ENCODE measurements at places on chromosomes 3 and 15. TPM values are rescaled to one million over a fixed set of nuclear protein-coding genes. Genes with fewer than 3 reads are reported as not detected.

- H3K4me1 ChIP-seq: peaks cover 75% of the 10 kb centered on the region
- H3K27ac ChIP-seq: peak overlapping the region; percentile 78
- no peaks in the 10 kb centered on the region for H3K27me3 ChIP-seq
- DNase-seq: no peak
- peaks cover 4% of the 10 kb centered on the region for H3K36me3 ChIP-seq
Measured at GRCh38 chr3:188185717-188186251, 31.8 kb downstream of the LPP start.

GRCh38 chr15:93166675-93167074 is 77.7 kb upstream of the RGMA start:
- H3K4me1 ChIP-seq: no peaks in the 10 kb centered on the region
- H3K27me3 ChIP-seq: no peaks in the 10 kb centered on the region
- no peaks in the 10 kb centered on the region for H3K36me3 ChIP-seq
- DNase-seq: no peak
- H3K27ac ChIP-seq: no peak overlapping the region

GRCh38 chr3:80213086-80213485 is 445.3 kb upstream of the ROBO1 start:
- DNase-seq: no peak
- H3K27me3 ChIP-seq: no peaks in the 10 kb centered on the region
- H3K36me3 ChIP-seq: no peaks in the 10 kb centered on the region
- no peak overlapping the region for H3K27ac ChIP-seq

DNA sequence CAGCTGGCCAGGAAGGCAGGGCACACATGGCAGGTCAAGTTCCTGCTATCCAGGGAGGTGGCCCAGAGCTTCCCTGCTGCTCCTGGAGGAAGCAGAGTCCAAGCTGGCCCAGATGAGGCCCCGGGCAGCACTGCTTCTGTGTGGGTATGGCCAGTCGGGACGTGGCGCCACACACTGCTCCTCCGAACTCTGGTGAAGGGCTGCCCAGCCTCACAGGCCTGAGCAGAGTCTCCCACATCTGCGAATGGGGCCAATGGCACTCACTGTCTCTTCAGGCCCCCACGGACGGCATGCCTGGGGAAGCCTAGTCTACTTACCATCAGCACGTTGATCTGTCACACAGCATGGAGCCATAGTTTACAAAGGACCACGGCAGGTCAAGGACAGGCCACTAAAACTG is 2.5 kb upstream of the PLA2G4F start:
- H3K36me3 ChIP-seq: peaks cover 45% of the 10 kb centered on the region
- no peak overlapping the region for H3K4me3 ChIP-seq
- no peak for DNase-seq
- H3K27me3 ChIP-seq: no peaks in the 10 kb centered on the region
- H3K27ac ChIP-seq: no peak overlapping the region

- no peaks in the 10 kb centered on the region for H3K4me1 ChIP-seq
- no peak overlapping the region for H3K4me3 ChIP-seq
- DNase-seq: no peak
- H3K27ac ChIP-seq: no peak overlapping the region
Measured at GRCh38 chr3:50924638-50925037, 249.9 kb downstream of the DOCK3 start.

GRCh38 chr3:141578202-141578973 is 91.6 kb downstream of the RASA2 start:
- DNase-seq: no peak
- H3K4me1 ChIP-seq: no peaks in the 10 kb centered on the region
- H3K4me3 ChIP-seq: no peak overlapping the region

DNA sequence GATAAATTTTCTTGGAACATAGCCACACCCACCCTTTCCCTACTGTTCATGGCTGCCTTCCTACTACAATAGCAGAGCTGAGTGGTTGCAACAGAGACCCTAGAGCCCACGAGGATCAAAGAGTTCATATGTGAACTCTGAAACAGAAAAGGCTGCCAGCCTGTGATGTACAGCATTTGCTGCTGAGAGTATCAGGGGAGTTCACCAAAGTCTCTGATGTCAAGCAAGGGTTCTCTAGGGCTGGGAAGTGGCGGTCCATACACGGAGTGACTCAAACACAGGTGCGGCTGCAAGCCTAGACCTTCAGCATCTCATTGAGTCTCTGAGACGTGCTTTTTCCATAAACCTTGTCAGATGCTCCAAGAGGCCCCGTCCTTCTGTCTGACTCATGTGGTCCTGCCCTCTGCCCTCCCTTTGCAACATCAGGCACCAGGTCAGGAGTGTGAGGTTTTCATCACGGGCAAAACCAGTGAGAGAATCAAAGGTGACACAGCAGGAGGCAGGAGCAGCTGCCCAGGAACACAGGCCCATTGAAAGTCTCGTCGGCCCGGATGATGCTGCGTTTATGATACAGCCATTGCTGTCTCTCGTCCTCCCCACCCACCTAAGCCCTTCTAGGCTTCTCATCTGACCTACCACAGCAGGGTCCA is 42.9 kb downstream of the PCSK6 start:
- H3K27me3 ChIP-seq: no peaks in the 10 kb centered on the region
- H3K36me3 ChIP-seq: no peaks in the 10 kb centered on the region
- no peak overlapping the region for H3K4me3 ChIP-seq
- no peak overlapping the region for H3K27ac ChIP-seq

- no peak overlapping the region for H3K27ac ChIP-seq
- DNase-seq: no peak
- H3K4me1 ChIP-seq: peaks cover 28% of the 10 kb centered on the region
- no peaks in the 10 kb centered on the region for H3K36me3 ChIP-seq
Measured at GRCh38 chr3:73552700-73553099, 72.0 kb downstream of the PDZRN3 start.

DNA sequence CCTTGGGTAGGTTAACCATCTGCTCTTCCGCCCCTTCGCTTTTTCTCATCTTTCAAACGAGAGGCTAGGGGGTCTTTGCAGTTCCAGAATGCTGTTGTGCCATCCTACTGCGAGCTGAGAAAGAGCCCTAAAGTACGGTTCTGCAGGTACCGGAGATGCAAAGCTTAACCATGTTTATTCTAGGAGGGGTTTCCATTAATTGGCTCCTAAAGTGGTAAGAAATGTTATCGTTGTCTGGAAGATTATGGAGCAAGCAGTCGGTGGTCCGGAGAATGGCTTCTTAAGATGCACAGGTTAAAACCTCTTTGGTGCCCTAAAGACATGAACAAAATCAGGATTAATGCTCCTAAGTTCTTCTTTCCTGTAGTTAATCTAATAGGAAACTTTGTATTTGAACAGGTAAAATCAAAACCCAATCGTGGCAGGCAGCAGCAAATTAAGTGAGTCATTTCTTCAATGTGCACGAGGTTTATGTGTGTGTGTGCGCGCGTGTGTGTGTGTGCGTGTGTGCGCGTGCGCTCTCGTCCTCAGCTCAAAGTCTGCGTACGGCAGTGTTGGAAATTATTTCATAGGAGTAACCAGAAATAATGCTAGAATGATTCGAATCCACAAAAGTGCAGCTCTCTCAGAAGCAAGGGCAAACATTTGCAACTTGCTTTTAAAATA is 772 bp downstream of the FAM81A start:
- peak overlapping the region; percentile 83 for H3K4me3 ChIP-seq
- H3K4me1 ChIP-seq: peaks cover 12% of the 10 kb centered on the region
- no peak overlapping the region for H3K27ac ChIP-seq

- H3K27ac ChIP-seq: no peak overlapping the region
- no peak for DNase-seq
- no peaks in the 10 kb centered on the region for H3K27me3 ChIP-seq
- H3K4me3 ChIP-seq: no peak overlapping the region
Measured at GRCh38 chr3:67578416-67578815, 76.0 kb downstream of the SUCLG2 start.

DNA sequence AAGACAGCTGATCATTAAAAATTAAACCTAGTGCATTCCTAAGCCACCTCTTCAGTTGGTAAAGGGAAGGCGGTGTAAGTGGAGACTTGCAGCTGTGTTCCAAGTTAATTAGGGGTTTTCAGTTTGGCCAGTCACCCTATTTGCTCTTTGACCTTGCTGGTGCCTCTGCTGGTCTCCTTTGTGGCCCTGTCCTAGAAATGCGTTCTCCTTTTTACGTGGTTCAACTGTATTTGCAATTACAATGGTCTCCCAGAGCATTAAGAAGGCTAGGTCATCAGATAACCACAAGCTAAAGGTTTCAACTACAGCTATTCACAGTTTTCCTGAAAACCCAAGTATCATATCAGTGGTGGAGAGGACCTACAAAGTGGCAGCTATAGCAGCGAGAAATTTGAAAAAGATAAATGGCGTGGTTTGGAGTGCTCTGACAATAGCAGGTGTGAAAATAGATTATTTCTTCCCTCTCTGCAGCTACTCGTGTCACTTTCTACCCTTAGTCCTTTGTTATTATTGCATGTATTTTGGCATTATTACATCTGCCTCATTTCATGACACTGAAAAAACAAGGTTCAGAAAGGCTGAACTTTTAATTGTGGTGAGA is 203.5 kb upstream of the TBC1D5 start:
- H3K27ac ChIP-seq: no peak overlapping the region
- no peaks in the 10 kb centered on the region for H3K4me1 ChIP-seq
- no peak overlapping the region for H3K4me3 ChIP-seq
- no peak for DNase-seq
- H3K27me3 ChIP-seq: no peaks in the 10 kb centered on the region

- H3K27ac ChIP-seq: peak overlapping the region; percentile 71
- H3K27me3 ChIP-seq: no peaks in the 10 kb centered on the region
- no peak for DNase-seq
- H3K4me3 ChIP-seq: peak overlapping the region; percentile 12
Measured at GRCh38 chr15:101244036-101244781, 7.6 kb downstream of the CHSY1 start.

GRCh38 chr15:90716317-90716975 is 700 bp upstream of the BLM start:
- no peak for DNase-seq
- no peaks in the 10 kb centered on the region for H3K27me3 ChIP-seq
- H3K27ac ChIP-seq: peak overlapping the region; percentile 91
- H3K4me1 ChIP-seq: peaks cover 6% of the 10 kb centered on the region

DNA sequence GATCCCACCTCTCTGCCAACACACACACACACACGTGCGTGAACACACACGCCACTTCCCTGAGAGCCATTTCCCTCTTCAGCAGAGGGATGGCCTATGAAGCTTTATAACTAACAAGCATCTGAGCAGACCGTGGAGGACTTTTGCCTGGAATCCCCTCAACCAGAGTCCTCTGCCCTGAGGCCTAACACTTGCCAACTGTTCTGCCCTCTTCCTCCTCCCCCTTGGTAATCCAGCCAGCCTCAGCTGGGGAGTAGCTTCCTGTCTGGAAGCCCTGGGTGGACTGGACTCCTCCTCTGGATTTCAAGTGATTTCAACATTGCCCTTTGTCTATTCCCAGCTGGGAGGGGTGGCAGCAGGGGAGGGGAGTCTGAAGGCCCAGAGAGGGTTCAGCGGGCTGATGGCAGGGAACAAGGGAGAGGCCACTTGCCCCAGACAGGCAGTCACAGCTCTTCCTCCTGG is 68.4 kb upstream of the HACD2 start:
- peaks cover 22% of the 10 kb centered on the region for H3K4me1 ChIP-seq
- peak; percentile 91 for DNase-seq
- peak overlapping the region; percentile 85 for H3K27ac ChIP-seq
- peaks cover 74% of the 10 kb centered on the region for H3K36me3 ChIP-seq
- H3K4me3 ChIP-seq: no peak overlapping the region

GRCh38 chr15:65087411-65087810 is 10.9 kb downstream of the KBTBD13 start:
- H3K36me3 ChIP-seq: no peaks in the 10 kb centered on the region
- peak overlapping the region; percentile 96 for H3K27ac ChIP-seq
- peaks cover 84% of the 10 kb centered on the region for H3K4me1 ChIP-seq

DNA sequence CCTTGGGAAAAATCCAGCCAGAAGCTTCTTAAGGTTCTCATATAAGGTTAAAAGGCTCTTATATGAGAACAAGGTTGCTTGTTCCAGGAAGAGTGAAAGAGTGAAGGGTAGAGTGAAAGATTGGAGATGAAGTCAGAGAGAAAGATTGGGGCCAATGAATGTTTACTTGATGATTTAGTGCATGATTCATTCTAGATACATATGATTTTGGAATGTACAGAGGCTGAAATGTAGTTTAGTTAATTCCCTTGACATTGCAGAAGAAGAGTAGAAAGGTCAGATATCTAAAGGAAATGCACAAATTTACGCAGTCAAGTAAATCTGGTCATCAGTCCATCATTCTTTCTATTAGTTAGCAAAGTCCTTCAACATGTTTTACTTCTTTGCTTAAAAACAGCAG is 619.8 kb upstream of the ZNF717 start:
- no peak for DNase-seq
- no peak overlapping the region for H3K4me3 ChIP-seq
- no peaks in the 10 kb centered on the region for H3K27me3 ChIP-seq
- H3K27ac ChIP-seq: no peak overlapping the region
- H3K36me3 ChIP-seq: no peaks in the 10 kb centered on the region
- H3K4me1 ChIP-seq: no peaks in the 10 kb centered on the region

DNA sequence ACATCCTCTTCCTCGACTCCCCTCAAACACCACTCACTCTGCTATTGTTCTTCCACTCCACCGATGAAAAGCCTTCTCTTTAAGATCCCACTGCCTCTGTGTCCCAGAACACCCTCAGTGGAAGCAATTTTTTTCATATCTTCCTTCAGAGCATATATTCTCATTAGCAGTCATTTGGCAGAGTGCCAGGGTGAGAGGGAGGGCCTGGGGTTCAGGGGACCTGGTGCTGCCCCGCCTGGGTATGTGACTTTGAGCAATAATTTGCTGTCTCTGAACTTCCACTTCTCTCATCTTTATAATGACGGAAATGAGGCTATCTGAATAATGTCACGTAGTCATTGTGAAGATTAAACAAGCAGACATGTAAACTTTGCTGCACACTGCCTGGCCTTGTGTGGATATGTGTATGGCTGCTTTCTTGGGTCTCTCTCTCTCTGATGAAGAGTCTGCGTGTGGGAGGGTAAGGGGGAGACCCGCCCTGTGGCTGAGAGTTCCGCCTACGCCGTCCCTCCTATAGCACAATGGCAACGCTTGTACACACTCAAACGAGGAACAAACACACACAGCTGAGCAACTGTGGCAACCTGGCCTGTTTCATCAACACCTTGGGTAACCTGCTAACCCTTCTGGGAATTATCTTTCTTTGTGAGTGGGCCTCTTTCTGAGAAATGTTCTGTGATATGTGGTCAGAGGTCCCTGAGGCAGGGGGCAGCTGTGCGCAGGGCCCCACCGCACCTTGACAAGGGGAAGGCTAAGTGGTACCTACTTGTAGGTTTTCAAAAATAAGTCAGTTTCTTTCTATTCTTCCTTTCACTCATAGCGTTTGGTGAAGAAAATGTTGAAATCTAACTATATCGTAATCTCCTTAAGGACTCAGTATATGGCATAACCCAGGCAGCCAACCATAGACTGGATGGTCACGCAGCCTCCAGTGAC is 369.8 kb downstream of the SV2B start:
- no peaks in the 10 kb centered on the region for H3K4me1 ChIP-seq
- DNase-seq: no peak
- no peaks in the 10 kb centered on the region for H3K27me3 ChIP-seq

GRCh38 chr3:78660957-78661356 is 1106.8 kb downstream of the ROBO1 start:
- no peak for DNase-seq
- H3K27me3 ChIP-seq: no peaks in the 10 kb centered on the region
- H3K4me3 ChIP-seq: no peak overlapping the region
- H3K36me3 ChIP-seq: no peaks in the 10 kb centered on the region
- no peaks in the 10 kb centered on the region for H3K4me1 ChIP-seq

The GADL1 gene
- total RNA-seq: not detected

The TGM4 gene
- not detected for total RNA-seq

The ROBO2 gene
- total RNA-seq: 2.9 TPM

The POLQ gene
- total RNA-seq: not detected

The IL12A gene
- not detected for total RNA-seq

The DUOX1 gene
- total RNA-seq: 2.7 TPM

The TICRR gene
- total RNA-seq: not detected
